Stimulated activated CD4-positive, alpha-beta T cell treated with anti-CD3 and anti-CD28 coated beads, Interleukin-12 subunit alpha, Interleukin-12 subunit beta, amount 100 ng/mL, for 48 hours (primary cell): ENCODE measurements at places on chromosomes 7 and 10.

DNA sequence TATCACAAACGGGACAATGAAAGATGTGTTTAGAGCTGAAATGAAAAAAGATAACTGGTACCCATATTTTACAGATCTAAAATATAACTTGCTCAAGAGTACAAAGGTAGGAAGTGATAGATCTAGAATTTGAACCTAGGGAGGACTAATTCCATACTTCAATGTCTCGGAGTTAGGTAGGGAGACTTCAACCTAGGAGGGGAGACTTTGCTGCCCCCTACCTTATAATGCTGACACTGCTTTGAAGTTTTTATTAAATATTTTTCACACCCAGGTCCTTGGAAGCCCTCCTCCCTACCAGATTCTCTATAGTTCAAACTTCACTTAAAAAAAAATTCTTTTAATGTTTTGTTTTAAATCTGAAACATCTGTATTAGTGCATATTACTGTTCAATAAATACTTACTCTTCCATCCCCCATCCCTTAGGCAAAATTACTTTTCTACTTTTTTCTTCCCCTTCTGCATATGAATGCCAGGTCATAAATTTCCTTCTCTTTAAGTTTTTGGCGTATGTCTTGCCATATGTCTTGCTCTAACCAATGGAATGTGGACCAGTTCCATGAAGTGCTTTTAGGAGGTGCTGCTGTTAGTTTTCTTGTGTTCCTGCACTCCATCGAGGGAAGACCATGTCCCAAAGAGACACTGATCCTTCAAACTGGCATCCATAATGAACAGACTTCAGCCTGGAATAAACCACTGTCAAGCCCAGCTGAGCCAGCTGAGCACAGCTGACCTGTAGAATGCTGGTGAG lies 57.8 kb downstream of the MICU1 start:
- no peak for DNase-seq

- no peak for DNase-seq
These were observed 129.4 kb upstream of the SHH start for GRCh38 chr7:155941688-155942087.

- DNase-seq = no peak
These were observed 46.4 kb upstream of the PPP1R3C start for GRCh38 chr10:91679296-91679695.

GRCh38 chr10:129253865-129254179 lies 213.2 kb upstream of the MGMT start:
- DNase-seq = no peak

DNA sequence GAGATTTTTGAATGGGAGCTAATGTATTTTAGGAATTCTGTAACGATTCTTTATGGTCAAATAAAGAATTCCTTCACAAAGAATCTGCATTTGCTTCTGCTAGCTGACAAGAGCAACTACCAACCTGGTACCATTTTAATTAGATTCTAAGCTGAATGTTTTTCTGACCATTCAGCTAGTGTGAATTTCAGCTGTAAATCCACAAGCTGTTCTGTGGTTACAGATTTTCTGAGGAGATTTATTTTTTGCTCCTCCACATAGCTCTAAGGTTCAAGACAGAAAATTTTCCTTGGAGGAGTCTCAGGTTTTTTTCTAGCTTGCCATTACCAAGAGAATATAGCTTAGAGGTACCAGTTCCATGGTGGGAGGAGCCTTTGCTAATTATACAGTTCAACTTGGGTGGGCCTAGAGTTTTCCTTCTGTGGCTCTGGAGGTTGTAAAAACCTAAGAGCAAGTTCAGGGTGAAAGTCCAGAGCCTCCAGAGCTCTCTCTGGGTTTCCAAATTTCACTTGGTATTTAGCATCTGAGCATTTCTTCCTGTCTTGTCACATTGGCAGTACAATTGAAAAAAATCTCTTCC lies 120.1 kb downstream of the JAZF1 start:
- DNase-seq = no peak

DNA sequence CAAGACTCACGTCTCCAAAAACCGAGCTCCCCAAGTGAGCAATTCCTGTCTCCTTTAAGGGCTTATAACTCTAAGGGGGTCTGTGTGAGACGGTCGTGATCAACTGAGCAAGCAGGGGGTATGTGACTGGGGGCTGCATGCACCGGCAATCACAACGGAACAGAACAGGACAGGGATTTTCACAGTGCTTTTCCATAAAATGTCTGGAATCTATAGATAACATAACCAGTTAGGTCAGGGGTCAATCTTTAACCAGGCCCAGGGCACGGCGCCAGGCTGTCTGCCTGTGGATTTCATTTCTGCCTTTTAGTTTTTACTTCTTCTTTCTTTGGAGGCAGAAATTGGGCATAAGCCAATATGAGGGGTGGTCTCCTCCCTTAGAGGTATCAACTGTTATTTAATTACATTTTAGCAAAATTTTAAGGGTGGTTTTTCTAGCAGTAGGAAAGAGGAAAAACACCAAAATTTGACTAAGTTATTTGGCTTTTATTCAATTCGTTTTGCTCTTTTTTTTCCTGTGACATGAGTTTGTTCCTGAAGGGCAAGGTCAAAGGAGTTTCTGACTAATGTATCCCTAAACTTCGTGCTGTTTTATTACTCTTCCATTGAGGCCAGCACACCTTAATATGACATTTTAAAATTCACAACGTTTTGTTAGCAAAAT lies 121.4 kb upstream of the SEC61G start:
- DNase-seq = no peak

DNA sequence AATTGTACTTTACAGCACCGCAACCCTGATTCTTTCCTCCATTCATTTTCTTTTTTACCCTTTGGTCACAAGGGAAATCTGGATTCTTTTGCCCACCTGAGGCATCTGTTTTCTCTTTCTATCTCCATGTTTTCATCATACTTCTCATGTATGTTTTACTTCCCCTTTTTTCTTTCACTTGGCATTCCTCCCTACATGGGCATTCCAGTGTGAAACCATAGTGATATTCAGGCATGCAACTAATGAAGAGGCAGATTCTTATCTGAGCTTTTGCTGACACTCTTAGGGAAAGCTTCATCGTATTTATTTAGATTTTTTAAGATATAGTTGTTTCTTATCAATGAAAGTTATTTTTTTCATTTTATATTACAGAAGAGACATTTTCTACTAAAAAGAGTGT lies 405.2 kb upstream of the TEX47 start:
- DNase-seq = no peak

- no peak for DNase-seq
These were observed 54.8 kb downstream of the MCU start for GRCh38 chr10:72746426-72747363.

- DNase-seq = no peak
These were observed 14.4 kb downstream of the PIP4K2A start for GRCh38 chr10:22699976-22700375.

DNA sequence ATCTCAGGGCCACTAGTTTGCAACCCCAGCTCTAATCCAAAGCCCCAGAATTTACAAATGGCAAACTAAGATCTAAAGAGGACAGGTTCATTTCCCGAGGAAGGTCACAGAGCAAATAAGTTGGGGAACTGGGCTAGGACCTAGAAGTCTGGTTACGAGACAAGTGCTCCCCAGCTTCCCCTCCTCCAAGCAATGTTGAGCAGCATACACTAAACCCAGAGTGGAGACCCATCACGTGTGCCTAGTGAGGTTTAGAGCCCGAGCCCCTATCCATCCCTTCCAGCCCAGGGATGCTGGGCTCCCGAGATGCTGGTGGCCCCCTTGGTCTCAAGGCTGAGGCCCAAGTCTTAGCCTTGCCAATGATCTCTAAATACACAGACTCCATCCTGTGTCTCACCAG lies 209.5 kb upstream of the ZMIZ1 start:
- DNase-seq = no peak

- DNase-seq = no peak
These were observed 92.2 kb upstream of the DKK1 start for GRCh38 chr10:52221923-52222322.

GRCh38 chr7:134866617-134867016 lies 87.2 kb downstream of the CALD1 start:
- DNase-seq = no peak

DNA sequence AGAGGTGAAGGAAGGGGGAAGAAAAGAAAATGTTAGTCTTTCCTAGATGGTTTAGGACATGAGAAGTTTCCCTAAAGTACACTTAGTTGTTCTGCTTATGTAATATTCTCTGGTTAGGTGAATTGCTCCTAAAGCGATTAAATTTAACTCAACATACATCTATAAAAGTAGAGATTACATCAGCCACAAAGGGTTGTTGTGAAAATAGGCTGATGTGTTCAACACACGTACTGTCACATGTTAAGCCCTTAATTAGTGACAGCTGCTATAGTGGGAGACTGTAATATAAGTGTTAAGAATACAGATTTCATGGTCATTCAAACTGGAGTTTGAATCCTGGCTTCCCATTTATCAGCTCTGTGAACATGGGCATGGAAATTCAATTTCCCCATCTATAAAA lies 12.8 kb downstream of the HECTD2 start:
- DNase-seq = no peak

DNA sequence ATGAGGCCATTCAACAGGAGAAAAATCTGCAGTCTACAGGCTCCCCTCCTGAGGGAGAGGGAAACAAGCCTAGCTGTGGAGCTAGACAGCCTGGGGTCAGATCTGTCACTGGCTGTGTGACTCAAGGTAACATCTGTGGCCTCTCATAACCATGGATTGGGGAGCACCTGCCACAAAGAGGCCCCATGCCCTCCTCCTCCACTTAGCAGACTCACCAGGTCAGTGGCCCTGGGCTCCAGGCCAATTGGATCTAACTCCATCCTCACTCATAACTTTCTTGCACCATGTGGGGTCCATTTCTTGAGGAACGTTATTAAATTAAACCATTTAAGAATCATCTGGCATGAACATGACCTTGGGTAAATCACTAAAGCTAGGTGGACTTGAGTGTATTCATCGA lies 1.8 kb downstream of the GDF10 start:
- DNase-seq = no peak

DNA sequence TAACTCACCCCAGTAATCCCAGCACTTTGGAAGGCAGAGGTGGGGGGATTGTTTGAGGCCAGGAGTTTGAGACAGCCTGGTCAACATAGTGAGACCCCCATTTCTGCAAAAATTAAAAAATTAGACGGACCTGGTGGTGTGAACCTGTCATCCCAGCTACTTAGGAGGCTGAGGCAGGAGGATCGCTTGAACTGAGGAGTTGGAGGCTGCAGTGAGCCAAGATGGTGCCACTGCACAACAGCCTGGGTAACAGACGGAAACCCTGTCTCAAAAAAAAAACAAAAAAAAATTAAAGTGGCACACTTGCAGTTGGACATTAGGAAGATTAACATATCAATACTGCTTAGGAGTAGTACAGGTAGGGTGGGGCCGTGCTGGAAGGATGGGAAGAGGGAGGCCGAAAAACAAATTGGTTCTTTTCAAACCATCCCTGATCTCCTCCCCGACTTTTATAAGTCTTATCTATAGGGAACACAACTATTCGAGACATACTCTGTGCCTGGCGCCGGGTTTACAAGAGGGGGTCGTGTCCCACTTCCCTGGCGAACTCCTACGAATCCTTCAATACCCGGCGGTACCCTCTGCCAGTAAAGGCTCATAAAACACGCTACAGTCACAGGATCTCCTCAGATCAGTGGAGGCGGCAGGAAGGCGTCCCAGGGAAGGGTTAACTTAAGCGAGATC lies 628 bp downstream of the TAF6 start:
- no peak for DNase-seq

DNA sequence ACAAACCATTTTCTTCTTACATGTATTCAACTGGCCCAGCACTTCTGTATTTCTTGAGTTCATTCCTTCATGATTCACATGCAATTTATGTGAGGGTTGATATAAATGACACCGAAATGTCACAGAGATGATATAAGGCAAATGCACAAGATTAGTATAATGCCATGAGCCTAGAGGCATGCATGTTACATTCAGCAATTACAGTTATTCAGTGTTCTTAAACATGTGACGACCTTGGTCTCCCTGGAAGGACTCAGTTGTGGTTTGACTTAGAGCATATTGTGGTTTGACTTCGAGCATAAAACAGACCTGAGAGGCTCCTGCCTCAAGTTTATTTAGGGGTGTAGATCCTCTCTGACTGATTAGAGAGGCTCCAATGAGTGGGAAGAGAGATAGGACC lies 752.1 kb upstream of the POM121L12 start:
- no peak for DNase-seq

GRCh38 chr10:8417631-8418030 lies 363.1 kb downstream of the GATA3 start:
- no peak for DNase-seq

GRCh38 chr7:143316492-143316891 lies 581 bp downstream of the CLCN1 start:
- DNase-seq = no peak

DNA sequence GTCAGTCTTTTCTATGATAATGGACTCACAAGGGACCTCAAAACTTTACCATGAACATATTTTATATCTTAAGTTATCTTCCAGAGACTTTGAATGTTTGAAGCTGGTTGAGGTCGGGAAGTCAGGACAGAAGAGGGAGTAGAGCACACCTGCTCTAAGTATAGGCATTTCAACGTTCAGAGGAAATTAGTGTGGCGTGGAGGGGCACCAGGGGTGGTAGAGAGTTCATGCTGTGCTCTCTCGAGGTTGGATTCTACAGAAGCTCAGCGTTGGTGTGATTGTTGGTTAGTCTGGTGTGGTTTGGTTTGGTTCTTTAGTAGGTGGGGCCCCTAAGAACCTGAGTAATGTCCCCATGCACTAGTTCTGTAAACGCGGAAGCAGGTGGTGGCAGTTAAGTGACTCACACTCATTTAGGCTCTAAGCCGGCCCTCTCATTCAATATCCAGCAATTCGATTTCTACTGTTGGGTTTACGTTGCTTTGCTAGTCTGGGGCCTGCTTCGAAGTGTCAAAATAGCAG lies 19.8 kb downstream of the CNTNAP2 start:
- no peak for DNase-seq

GRCh38 chr10:77289790-77290189 lies 347.8 kb downstream of the KCNMA1 start:
- no peak for DNase-seq

- peak; percentile 32 for DNase-seq
These were observed 118.2 kb downstream of the JAZF1 start for GRCh38 chr7:28062197-28062991.

GRCh38 chr7:22569586-22570321 lies 69.8 kb upstream of the STEAP1B start:
- no peak for DNase-seq

DNA sequence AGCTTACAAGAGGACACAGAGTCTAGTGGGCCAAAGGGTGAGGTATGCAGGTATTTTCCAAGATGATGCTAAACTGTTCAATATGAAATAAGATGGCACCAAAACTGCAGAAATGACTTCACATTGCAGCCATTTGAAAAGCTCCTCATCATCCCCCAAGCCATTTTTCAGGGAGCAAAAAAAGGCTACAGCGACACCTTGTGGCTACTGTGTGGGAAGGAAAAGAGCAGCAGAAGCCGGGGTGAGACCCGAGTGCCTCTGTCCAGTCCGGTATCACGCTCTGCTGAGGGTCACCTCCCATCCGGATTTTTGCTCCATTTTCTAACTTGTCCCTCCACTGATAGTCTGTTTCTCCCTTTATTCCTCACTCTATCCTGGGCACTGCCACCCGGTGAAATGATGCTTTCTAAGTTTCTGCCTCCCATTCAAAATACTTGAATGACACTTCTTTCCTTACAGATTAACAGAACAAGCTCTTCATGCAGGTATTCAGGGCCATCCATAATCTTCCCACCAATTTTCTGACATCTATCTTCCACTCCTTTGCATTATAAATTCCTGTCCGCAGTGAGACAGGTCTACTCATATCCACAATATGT lies 220.2 kb downstream of the DGKI start:
- DNase-seq = peak; percentile 12

GRCh38 chr10:20091698-20092097 lies 275.5 kb downstream of the PLXDC2 start:
- no peak for DNase-seq

GRCh38 chr10:61757525-61758397 lies 95.0 kb downstream of the CABCOCO1 start:
- DNase-seq = no peak
